ENCODE measurements at places on chromosomes 1 and 21.
A peak's percentile ranks its signal among the peaks of the same experiment; 100 is the strongest.

- no peak for DNase-seq
Measured at GRCh38 chr1:226279498-226279897, 29.5 kb downstream of the LIN9 start.

- DNase-seq = peak; percentile 33
Measured at GRCh38 chr1:221777431-221778072, 35.7 kb upstream of the DUSP10 start.

GRCh38 chr1:33824971-33825370, 38.9 kb upstream of the HMGB4 start:
- DNase-seq = no peak

DNA sequence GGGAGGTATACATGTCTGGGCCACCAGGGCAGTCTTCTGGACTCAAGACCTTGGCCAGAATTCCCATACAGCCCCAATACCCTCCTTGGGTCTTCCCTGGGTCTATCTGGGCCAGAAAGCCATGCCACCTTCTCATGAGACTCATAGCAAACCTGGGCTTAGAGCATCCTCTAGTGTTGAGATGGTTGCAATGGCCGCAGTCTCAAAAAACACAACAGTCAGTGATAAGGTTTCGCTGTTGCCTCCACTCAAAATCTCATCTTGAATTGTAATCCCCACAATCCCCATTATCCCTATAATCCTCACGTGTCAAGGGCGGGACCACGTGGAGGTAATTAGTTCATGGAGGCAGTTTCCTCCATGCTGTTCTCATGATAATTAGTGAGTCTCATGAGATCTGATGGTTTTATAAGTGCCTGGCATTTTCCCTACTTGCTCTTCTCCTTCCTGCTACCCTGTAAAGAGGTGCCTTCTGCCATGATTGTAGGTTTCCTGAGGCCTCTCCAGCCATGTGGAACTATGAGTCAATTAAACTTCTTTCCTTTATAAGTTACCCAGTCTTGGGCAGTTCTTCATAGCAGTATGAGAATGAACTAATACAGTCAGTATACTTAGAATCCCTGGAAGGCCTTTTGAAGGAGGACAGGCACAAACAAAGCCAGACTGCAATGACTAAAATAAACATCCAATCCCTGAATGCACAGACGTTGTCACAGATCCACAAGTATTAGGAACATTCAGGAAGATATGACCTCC, 77.0 kb downstream of the CTH start:
- no peak for DNase-seq

- DNase-seq = no peak
Measured at GRCh38 chr1:29311352-29312030, 75.2 kb downstream of the PTPRU start.

DNA sequence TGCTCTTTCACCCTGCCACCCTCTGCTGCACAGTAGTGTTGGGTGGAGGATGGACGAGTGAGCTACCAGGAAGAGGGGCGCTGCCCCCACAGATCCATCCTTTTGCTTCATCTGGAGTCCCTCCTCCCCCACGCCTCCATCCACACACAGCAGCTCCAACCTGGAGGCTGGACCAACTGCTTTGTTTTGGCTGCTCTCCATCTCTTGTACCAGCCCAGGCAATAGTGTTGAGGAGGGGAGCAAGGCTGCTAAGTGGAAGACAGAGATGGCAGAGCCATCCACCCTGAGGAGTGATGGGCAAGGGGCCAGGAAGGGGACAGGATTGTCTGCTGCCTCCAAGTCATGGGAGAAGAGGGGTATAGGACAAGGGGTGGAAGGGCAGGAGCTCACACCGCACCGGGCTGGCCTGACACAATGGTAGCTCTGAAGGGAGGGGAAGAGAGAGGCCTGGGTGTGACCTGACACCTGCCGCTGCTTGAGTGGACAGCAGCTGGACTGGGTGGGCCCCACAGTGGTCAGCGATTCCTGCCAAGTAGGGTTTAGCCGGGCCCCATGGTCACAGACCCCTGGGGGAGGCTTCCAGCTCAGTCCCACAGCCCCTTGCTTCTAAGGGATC, 8.5 kb downstream of the CHRNB2 start:
- no peak for DNase-seq

DNA sequence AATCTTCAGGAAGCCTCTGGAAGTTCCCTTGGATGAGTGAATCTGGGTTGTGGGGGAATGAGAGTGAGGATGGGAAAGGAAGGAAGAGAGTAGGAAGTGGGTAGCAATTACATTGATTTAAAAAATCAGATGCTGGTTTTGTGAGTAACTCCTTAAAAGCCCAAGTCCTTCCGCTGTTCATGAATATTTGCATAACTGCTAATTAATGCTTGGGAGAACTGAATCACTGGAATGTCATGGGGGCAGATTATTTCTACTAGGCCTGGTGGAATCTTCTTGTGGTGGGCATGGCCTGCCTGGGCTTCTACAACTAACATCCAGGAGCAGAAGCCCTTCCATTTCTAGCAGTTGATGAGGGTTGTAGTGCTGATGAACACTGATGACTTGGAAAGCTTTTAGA, 52.7 kb downstream of the FASLG start:
- no peak for DNase-seq

DNA sequence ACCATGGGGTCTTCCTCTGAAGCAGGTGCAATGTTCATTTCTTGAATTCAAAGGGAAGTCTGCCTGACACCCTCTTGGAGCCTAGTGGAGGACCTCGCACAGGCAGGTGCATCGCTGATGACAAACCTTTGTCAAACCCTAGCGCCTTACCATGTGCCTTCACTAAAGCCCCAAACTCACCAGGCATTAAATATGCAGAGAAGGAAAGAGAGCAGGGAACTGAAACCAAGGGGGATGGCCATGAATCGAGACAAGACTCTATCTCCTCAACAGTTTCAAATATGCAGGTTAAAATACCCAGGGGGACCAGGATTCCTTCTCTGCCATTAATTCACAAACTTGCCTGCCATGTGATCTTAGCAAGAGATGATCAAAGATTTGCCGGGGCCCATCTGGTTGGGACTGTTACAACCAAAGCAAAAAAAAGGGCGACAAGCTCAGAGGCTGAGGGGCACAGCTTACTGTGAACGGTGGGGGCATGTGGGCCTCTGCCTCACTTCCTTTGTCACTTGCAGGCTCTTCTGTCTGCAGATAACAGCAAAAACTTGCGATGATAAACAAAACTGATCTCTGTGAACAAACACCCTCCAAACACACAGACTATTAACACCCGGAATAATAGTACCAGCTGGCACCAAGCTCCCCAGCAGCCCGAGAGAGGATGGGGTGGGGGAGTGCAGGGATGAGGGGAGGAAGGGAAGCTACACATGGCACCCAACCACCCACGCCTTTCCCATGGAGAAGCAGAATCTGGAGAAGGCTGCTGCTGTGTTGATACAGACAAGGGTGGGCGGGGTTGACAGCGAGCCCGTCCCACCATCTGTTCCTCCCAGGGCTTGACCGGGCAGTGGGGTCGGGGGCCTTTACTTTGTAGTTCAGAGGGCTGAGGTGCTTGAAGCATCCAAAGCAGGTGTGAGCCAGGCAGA, 33.9 kb downstream of the TMEM63A start:
- DNase-seq = no peak

- DNase-seq = no peak
Measured at GRCh38 chr1:85334962-85335361, 58.5 kb upstream of the BCL10 start.

GRCh38 chr1:191002768-191003167, 525.1 kb upstream of the BRINP3 start:
- no peak for DNase-seq

- no peak for DNase-seq
Measured at GRCh38 chr21:43299441-43300277, 127.3 kb downstream of the SIK1 start.

- no peak for DNase-seq
Measured at GRCh38 chr21:42291003-42291750, 24.0 kb downstream of the TFF3 start.

- DNase-seq = no peak
Measured at GRCh38 chr1:17020502-17020901, 8.8 kb upstream of the ATP13A2 start.

GRCh38 chr1:222759451-222760035, 22.5 kb downstream of the FAM177B start:
- DNase-seq = no peak

- no peak for DNase-seq
Measured at GRCh38 chr1:203526572-203526971, 32.6 kb downstream of the OPTC start.

- no peak for DNase-seq
Measured at GRCh38 chr1:7105269-7105668, 320.0 kb downstream of the CAMTA1 start.

GRCh38 chr1:109927911-109928321, 17.3 kb downstream of the CSF1 start:
- DNase-seq = no peak

GRCh38 chr1:231279081-231279480, 38.1 kb downstream of the GNPAT start:
- DNase-seq = no peak

DNA sequence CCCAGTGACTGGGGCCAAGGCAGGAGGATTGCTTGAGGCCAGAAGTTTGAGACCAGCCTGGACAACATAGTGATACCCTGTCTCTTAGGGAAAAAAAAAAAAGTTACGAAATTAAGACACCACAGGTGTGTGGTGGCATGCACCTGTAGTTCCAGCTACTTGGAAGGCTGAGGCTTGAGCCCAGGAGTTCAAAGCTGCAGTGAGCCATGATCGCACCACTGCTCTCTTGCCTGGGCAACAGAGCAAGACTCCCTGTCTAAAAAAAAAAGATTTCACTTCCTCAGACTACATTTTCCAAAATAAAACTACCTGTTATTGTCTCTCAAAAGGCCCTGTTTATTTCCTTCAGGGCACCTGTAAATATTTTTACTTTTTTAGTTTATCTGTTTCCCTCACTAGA, 4.7 kb upstream of the STK40 start:
- DNase-seq = no peak

- no peak for DNase-seq
Measured at GRCh38 chr1:64896551-64896950, 69.8 kb downstream of the JAK1 start.

DNA sequence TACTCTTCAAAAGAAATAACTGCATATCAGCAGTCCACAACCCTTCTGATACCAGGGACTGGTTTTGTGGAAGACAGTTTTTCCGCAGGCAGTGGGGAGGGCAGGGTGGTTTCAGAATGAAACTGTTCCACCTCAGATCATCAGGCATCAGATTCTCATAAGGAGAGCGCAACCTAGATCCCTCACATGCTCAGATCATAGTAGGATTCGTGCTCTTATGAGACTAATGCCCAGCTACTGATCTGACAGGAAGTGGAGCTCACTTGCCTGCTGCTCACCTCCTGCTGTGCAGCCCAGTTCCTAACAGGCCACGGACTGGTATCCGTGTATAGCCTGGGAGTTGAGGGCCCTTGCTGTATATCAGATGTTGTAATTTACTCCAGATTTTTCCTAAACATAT, 11.5 kb downstream of the RO60 start:
- no peak for DNase-seq

DNA sequence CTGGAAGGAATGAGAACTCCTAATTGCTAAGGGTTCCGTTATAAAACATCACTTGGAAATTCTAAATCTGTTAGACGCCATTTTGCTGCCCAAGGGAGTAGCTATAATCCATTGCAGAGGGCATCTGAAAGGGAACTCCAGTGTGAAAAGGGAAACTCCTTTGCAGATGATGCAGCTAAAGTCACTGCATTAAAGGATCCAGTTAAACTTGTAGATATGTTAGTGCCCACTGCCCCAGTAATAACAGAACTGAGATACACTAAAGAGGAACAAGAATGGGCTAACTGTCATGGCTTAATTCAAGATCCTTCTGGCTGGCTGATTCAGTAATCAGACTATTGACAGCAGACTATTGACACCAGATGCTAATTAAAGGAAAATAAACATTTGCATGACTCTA, 81.8 kb upstream of the KIAA0040 start:
- DNase-seq = no peak

DNA sequence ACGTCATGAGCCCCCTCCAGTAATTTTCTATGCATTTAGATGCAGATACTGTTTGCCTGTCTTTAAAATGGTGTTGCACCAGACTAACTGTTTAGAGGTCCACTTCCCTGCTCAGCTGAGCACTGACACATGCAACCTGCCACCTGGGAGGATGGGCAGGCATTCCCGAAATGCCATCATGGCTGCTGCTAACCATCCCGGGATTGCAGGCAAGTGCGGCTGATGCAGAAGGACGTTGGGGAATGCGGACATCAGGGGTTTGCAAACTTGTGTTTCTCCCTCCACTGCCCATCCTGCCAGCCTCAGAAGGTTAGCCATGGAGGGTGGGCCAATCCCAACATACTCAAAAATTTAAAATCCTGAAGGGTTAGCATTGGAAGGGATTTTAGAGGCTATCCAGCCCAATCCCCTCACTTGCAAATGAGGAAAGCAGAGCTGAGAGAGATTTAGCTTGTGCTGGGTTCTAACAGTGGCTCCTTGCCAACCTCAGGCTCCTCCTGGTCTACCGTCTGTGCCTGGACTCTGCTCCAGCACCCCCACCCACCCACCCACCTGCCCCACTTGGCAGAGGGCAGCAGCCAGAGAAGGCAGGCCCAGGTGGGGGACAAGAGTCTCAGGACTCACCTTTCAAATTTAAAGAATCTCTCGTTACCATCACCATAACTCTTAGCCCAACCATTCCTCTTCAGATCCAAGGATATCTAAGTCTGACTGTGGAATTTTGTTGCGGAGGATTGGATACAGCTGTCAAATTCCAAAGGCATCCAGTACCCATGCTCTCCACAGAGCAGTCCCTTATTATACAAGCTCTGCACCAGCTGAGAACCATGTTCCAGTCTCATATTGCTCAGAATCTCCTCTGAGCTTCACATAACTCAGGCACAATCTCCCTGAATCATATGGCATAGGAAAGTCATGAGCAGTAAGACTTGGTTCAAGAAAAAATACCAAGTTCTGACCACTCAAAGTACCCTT, 34.2 kb downstream of the HIVEP3 start:
- no peak for DNase-seq

DNA sequence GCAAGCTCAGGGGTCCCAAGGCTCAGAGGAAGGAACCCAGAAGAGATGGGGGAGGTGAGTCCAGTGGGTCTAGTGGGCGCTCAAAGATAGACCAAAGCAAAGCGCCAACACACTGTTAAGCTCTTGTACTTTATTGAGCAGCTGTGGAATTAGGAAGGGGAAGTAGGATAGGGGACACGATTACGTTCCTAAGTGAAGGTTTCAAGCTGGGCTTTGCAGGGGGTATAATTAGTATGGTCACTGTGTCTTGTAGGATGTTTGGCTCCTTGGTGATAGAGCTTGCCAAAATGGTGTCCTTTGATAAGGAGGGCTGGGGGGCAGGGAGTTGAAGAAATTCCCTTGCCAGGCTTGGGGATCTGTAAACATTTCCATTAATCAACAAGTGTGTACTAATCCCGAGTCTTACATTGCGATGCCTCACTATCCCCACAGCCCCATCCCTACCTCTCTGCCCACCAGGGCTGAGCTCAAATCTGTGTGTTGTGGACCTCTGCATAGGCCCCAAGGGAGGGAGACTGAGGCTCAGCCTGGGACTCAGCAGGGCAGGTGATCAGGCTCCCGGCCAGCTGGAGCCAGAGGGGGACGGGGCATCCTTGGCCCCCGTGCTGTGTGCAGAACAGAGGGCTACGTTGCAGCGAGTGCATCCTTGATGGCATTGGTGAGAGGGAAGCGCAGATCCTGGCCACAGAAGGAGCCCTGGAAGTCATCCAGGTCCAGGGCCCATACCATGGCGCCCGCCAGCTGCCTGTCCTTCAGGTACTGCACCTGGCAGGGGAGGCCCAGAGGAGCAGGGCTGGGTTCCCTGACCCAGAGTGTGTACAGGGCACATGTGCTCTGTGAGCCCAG, 3.4 kb upstream of the MYBPH start:
- no peak for DNase-seq
